ENCODE measurements at places on chromosomes 12 and 14. TPM values are rescaled to one million over a fixed set of nuclear protein-coding genes. Genes with fewer than 3 reads are reported as not detected.

- no peak for DNase-seq
Measured at GRCh38 chr12:27999970-28000369, 27.4 kb upstream of the PTHLH start.

DNA sequence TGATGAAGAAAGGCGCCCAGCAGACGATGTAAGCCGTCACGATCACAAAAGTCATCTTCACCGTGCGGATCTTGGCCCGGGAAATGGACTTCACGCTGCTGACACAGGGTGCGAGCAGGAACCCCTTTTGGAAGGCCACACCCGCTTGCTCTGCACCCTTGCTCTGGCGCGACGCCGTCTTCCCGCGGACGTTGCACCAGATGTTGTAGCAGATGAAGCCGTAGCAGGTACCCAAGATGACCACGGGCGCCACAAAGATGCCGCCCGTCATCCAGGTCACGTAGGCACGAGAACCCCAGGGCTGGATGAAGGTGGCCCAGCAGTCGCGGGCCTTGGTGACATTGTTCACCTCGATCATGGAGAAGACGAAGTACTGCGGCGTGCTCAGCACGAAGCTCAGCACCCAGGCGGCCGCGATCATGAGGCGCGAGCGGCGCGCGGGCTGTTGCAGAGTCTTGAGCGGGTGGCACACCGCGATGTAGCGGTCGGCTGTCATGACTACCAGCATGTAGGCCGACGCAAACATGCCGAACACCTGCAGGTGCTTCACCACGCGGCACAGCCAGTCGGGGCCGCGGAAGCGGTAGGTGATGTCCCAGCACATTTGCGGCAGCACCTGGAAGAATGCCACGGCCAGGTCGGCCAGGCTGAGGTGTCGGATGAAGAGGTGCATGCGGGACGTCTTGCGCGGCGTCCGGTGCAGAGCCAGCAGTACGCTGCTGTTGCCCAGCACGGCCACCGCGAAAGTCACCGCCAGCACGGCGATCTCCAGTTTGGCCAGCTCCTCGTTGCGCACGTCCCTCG is 890 bp downstream of the AVPR1A start:
- no peak for DNase-seq

GRCh38 chr12:49415521-49415970 is 48.3 kb downstream of the SPATS2 start:
- DNase-seq, result no peak

DNA sequence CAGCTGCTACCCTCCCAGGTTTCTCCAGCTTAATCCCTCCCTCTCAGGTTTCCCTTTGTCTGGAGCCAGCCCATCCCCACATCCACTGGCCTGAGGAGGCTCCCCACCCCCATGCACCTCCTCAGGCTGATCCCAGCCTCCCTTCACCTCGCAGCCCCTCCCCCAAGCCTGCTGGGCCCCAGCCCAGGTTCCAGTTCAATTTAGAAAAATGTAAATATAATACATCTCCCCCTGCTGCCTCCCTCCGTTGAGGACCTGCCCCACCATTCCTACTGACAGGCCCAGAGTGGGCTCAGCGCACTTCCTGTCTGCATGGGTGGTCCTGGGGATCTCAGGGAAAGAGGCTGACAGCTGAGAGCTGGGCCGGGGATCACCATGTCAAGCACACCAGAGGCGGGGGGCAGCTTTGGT is 155.8 kb downstream of the NTF3 start:
- no peak for DNase-seq

DNA sequence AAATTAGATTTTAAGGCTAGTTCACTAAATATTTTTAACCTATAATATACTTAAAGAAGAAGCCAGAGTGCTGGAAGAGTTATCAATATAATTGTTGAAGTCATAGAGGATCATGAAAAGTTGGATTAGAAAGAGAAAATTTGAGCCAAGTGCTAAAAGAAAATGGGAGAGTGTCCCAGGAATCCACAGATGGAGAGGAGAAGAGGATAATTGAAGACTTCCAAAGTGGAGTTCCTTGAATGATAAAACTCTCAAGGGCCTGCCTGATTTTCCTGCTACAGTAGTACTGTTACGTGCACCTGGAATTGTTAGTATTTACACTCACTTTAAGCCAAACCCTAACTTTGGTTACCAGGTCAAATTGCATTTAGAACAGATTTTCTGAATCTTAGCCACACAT is 113.2 kb downstream of the MSRB3 start:
- no peak for DNase-seq

- DNase-seq, result peak; percentile 41
Measured at GRCh38 chr12:13222076-13222475, 25.6 kb downstream of the EMP1 start.

DNA sequence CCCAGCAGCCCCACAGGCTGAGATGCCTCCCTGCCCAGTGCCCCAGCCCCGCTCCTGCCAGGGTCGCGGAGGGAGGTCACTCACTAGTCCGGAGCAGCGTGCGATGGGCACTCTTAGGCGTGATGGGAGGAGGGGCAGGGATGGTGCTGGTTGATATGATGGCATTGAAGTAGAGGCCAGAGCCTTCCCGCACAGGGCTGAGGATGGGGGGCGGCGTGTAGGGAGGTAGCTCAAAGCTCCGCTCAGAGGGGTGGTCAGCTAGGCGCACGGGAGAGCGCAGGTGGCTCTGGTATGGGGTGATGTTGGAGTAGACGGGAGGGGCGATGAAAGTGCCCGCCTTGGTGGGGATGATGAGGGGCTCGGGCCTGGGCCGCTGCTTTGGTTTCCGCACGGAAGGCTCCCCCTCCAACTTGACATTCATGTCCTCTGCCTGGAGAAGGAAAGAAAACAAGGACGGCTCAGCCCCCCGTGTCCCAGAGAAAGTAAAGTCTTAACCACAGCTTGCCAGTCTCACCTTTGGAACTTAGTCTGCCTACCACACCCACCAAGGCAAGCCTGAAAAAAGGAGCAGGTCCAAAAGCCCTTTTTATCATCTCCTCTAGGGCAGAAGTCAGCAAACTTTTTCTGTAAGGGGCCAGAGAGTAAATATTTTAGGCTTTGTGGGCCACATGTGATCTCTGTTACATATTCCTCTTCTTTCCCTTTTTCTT is 15.5 kb upstream of the PNMA1 start:
- no peak for DNase-seq

DNA sequence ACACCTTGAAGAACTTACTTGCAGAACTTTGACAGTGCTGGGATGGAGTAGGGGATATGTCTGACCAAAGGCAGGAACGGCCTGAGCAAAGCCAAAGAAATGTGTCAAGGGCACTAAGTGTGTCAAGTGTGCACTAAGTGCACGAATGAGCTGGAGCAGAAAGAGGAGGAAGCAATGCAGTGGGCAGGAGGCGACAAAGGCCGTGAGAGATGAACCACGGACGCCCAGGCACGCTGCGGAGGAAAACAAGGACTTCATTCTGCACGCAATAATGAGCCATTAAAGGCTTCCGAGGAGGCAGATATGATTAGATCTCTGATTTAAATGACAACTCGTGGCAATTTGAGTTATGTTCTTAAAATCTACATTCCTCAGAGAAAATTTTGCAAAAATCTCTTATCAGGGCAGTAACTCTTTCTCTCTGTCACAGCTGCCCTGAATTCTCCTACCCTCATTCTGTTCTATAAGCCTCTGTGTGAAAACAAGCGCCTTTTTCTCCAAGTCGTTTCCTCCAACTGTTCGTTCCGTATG is 25.3 kb downstream of the GRIN2B start:
- no peak for DNase-seq

Gene CSRP2
- total RNA-seq, result 53.7 TPM

Gene YEATS4
- total RNA-seq, result 12.7 TPM

Gene CEP170B
- 95.6 TPM for total RNA-seq

Gene RFX4
- 0.26 TPM for total RNA-seq

Gene ZBTB25
- 13.6 TPM for total RNA-seq
